ENCODE measurements at places on chromosomes 3 and 15. TPM values are rescaled to one million over a fixed set of nuclear protein-coding genes. Genes with fewer than 3 reads are reported as not detected.

OXTR gene
- 1.1 TPM for total RNA-seq

IL17RB gene
- 1.1 TPM for total RNA-seq

ACKR2 gene
- 0.44 TPM for total RNA-seq

P2RY1 gene
- 0.15 TPM for total RNA-seq

ATP13A5 gene
- total RNA-seq = not detected

DNA sequence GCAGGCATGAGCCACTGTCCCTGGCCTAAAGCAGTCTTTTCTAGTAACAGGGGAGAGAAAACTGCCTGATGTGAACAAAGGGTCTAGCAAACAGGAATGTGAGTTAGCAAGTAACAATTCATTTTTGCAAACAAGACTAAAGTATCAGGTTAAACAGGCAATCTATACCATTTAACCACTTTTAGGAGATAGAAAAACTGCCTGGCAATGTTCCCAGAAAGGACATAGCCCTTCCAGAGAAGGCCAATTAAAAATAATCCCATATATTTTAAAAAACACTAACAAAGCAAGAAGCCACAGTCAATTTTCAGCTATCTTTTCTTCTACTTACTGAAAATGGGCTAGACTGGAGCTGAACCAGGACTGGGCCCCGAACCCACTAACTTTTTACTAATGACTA, 6.3 kb downstream of the RBSN start:
- H3K4me3 ChIP-seq = no peak overlapping the region
- DNase-seq = no peak
- H3K36me3 ChIP-seq = peaks cover 32% of the 10 kb centered on the region
- no peaks in the 10 kb centered on the region for H3K27me3 ChIP-seq

DNA sequence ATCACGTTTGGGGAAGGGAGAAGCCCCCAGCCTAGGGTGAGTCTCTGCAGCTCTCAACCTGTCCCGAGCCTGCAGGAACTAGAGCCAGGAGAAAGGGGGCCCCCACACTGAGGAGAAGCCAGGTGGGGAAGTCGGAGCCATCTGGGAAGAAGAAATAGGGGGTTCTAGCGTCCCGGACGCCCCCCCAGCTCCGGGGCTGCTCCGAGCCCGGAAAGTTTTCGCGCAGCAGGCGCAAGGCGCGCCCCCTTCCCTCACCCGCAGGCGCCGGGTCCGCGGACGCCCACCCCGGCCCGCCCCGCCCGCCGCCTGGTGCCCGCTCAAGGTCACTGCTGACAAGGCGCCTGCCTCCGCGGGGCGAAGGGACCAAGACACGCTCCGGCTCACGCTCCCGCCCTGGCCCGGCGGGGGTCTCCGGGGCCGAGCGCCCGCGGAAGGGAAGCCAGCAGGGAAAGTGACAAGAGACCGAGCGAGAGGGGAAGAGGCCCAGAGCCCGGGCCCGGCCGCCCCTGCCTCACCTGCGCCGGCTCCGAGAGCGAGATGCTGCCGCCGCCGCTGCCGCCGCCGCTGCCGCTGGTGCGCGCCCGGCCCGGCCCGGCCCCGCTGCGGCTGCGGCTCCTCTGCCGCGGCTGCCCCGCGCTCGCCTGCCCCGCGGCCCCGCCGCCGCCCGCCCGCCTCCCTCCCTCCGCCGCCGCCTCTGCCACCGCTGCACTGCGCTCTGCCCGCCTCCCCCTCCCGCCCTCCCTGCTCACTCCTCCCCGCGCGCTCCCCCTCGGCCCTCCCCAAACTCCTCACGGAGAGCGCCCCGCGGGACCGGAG, 108.4 kb upstream of the SLC6A11 start:
- DNase-seq = no peak
- H3K36me3 ChIP-seq = no peaks in the 10 kb centered on the region
- H3K27me3 ChIP-seq = peaks cover 74% of the 10 kb centered on the region

IL5RA gene
- total RNA-seq = 0.15 TPM

- H3K36me3 ChIP-seq = peaks cover 10% of the 10 kb centered on the region
- no peak overlapping the region for H3K27ac ChIP-seq
- no peak for DNase-seq
- peaks cover 14% of the 10 kb centered on the region for H3K4me1 ChIP-seq
- no peaks in the 10 kb centered on the region for H3K27me3 ChIP-seq
These were observed 17.4 kb downstream of the PDHB start for GRCh38 chr3:58416191-58416590.

DNA sequence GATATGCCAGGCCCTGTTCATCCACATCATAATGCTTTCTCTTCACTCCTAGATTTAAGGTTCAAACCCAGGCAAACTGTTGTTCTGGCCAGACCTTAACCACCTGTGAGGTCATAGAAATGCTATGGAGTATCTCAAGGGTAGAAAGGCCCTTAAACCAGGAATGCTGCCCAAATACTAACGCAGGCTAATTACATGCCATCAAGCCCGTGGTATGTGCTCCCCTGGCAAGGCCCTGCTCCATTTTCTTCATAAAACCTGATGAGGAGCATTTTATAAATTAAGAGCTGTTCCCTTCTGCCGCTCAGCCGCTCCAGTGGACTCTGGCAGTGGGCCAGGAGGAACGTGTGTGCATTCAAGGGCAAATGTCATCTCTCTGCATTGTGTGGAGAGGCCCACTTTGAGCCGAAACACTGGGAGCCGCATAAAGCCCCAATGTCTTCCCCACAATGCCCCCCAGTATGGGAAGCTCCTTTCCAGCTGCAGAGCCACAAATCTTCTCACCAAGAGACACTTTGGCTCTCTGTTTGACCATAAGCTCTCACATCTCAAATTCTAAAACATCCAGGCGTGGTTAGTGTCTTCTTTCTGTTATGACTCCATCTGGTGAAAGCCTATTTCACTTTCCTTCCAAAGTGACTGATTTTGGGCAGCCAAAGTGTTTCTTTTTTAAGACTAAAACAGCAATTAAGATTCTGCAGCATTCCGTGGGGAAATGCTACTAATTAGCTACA, 210.8 kb upstream of the NR2E3 start:
- no peak overlapping the region for H3K4me3 ChIP-seq
- H3K4me1 ChIP-seq = no peaks in the 10 kb centered on the region
- H3K27me3 ChIP-seq = no peaks in the 10 kb centered on the region

- no peaks in the 10 kb centered on the region for H3K27me3 ChIP-seq
- H3K4me3 ChIP-seq = no peak overlapping the region
- H3K27ac ChIP-seq = no peak overlapping the region
- H3K36me3 ChIP-seq = no peaks in the 10 kb centered on the region
- no peak for DNase-seq
- H3K4me1 ChIP-seq = no peaks in the 10 kb centered on the region
These were observed 10.6 kb downstream of the SRGAP3 start for GRCh38 chr3:9238721-9239295.

- H3K36me3 ChIP-seq = no peaks in the 10 kb centered on the region
- no peaks in the 10 kb centered on the region for H3K4me1 ChIP-seq
- H3K4me3 ChIP-seq = no peak overlapping the region
- DNase-seq = no peak
- no peak overlapping the region for H3K27ac ChIP-seq
These were observed 8.3 kb upstream of the SLC12A8 start for GRCh38 chr3:125220727-125221429.

DNA sequence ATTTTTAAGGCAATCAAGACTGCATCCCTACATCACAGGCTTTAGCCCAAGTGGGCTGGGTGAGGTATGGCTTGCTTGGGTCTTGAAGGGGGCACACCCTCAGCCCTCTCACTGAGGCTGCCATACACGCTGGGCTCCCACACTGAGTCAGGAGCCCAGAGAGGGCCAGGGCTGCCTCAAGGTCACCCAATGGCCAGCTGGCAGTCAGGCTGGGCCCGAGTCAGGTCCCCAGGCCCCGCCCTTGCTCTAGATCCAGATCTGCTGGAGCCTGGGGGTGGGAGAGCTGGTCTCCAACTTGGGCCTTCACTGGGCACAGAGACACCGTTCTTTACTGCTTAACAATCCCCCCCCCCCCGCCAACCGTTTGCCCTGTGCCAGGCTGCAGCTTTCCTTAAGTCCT, 88.1 kb downstream of the IQSEC1 start:
- H3K27ac ChIP-seq = no peak overlapping the region
- H3K4me3 ChIP-seq = no peak overlapping the region
- H3K27me3 ChIP-seq = no peaks in the 10 kb centered on the region

UQCRC1 gene
- total RNA-seq = 251 TPM

DNA sequence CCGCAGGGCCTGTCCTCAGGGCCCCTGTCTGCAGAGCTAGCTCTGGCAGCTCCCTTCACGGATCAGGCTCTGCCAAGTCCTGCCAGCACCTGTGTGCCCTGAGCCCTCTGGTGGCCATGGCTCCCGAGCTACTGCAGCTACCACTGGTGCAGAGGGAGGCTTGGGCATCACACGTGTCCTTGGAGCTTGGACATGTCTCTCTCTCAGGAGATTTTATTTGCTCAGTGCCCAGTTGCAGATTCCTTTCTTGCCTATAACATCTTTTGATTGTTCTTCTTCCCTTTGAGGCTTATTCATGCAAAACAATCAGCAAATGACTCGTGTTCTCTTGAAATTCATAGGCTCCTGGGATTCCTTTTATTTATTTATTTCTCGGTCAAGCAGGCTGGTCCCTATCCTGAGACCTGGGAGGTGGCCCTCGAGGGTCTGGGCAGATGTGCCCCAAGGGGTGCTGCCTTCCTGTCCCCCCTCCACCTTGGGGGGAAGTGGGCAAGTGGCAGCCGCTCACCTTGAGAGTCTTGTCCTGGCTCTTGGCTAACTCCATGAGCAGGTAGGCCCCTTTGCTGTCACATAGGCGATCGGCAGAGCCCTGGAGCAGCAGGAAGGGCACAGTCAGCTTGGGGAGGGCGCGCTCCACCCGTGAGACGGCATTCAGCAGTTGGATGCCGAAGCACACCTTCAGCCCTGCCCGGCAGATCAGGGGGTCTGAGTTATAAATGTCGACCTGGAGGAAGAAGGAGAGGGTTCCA, 21.9 kb downstream of the ABTB1 start:
- H3K27ac ChIP-seq = no peak overlapping the region
- H3K27me3 ChIP-seq = no peaks in the 10 kb centered on the region
- H3K4me1 ChIP-seq = no peaks in the 10 kb centered on the region

CELF6 gene
- total RNA-seq = 0.19 TPM

DNA sequence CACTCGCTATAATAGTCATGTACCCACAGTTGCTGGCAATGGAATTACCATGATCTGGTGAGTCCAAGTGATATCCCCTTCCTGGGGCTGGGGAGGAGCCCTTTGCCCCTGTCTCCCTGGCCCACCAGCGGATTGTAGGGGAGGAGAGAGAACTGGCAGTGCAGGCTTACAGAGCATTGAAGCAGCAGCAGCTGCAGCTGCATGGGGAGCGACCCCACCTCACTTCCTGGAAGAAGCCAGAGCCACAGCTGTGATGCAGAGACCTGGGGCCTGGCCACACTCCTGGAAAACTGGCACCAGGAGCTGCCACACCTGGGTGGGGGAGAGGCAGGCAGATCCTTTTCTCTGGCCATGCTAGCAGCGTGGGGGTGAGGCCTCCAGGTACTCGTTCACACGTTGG, 300.1 kb upstream of the PROK2 start:
- H3K27ac ChIP-seq = no peak overlapping the region
- H3K27me3 ChIP-seq = no peaks in the 10 kb centered on the region
- peaks cover 6% of the 10 kb centered on the region for H3K4me1 ChIP-seq

GRCh38 chr3:154936196-154936595, 143.9 kb upstream of the MME start:
- no peaks in the 10 kb centered on the region for H3K4me1 ChIP-seq
- no peak overlapping the region for H3K4me3 ChIP-seq
- no peaks in the 10 kb centered on the region for H3K27me3 ChIP-seq
- no peak for DNase-seq

GHSR gene
- total RNA-seq = not detected

DNA sequence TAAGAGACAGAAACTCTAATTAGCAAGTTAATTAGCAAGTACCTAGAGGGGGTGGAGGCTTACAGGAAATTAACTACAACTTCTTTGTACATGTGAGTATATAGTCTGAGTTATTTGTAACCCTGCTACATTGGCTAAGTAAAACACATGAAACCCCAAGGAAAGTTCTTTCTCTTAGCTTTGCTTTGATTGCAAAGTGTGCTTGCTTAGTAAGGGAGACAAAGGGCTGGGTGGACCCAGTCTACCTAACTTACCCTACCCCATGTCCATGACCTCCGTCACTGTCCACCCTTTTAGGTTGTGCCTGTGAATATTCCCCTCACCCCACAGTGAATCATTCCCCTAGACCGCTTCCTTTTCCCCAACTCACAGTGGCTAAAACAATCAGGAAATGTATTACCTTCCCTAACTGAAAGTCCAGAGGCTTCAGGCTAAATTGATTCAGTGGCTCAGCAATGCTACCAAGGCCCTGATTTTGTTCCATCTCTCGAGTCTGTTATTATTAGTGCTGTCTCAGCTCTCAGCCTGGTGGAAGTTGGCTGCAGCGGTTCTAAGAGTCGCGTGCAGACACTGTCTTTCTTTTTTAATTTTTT, 31.1 kb upstream of the RYR3 start:
- H3K36me3 ChIP-seq = no peaks in the 10 kb centered on the region
- H3K4me3 ChIP-seq = no peak overlapping the region
- DNase-seq = no peak
- H3K4me1 ChIP-seq = no peaks in the 10 kb centered on the region
- peaks cover 8% of the 10 kb centered on the region for H3K27me3 ChIP-seq

Data from activated CD4-positive, alpha-beta memory T cell treated with anti-CD3 and anti-CD28 coated beads for 36 hours (primary cell).